ENCODE measurements at places on chromosomes 6 and 20.
A peak's percentile ranks its signal among the peaks of the same experiment; 100 is the strongest.

DNA sequence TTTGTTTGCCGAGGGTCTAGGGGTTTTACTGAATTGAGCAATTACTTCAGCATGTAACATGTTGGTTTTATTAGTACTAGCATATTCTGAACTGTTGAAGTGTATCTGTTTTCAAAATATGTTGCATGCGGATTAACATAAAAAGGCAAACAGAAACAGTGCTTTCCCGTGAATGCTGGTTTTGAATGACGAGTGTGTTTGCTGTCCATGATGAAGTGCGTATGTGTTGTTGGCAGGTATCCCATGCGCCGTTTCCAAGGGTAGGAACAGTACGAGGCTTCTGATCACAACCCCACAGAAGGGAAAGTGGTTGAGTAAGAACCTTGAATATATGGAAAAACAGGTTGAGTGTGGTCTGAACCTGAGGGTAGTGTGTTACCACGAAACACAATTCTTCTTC, 232.9 kb downstream of the SAMD5 start:
- DNase-seq: no peak

GRCh38 chr20:23446505-23446904, 6.2 kb downstream of the CST11 start:
- DNase-seq: peak; percentile 29

DNA sequence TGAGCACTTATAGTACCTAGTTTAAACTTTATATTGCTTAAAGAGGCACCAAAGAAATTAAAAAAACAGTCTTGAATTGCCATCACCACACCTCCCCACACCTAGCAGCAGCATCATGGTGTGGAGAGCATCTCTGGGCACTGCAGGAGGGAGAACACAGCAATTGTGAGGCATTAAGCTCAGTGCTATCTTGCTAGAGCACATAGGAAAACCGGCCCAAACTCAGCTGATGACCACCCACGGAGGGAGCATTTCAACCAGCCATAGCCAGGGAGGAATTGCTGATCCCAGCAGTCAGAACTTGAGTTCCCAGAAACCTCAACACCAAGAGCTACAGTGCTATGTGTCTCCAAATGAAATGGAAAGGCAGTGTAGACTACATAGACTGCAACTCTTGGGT, 19.5 kb upstream of the DEFB113 start:
- DNase-seq: no peak

DNA sequence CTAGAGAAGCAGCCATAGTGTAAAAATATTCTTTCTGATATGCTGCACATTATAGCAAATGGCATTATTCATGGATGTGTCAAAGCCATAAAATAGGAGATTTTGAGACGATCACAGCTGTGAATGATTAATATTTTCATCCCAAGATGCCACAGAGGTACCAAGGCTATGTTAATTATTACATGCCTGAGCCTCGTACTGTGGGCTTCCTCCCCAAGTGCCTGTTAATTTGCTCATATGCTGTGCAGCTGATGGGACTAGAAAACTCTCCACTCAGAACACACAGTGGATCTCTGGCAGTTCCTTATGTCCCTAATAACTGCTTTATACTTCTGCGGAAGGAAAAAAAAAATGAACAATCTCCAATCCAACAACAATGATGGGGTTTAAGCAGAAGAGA, 184.9 kb upstream of the TSHZ2 start:
- no peak for DNase-seq

DNA sequence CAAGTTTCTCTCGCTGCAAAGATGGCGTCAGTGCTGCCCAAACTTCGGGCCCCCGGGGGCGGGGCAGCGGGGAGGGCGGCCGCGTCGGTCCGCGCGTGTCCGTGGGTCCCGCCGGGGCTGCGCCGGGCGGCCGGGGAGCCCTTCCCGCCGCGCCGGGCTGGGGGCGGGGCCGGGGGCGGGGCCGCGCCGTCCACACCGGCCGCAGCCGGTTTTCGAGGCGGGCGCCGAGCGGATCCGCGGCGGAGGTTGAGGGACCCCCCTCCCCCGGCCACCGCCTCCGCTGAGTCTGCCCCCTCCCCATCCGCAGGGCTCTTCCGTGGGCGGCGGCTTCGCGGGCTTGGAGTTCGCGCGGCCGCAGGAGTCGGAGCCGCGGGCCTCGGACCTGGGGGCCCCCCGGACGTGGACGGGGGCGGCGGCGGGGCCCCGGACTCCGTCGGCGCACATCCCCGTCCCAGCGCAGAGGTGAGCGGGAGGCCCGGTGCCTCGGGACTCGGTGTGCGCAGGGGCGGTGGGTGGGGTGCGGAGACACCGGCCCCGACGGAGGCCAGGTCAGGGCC, 572 bp downstream of the SLC2A4RG start:
- peak; percentile 45 for DNase-seq

- no peak for DNase-seq
Observed at GRCh38 chr20:8971669-8972316, 97.1 kb upstream of the PLCB4 start.

GRCh38 chr6:38407192-38407591, 232.5 kb downstream of the BTBD9 start:
- no peak for DNase-seq

DNA sequence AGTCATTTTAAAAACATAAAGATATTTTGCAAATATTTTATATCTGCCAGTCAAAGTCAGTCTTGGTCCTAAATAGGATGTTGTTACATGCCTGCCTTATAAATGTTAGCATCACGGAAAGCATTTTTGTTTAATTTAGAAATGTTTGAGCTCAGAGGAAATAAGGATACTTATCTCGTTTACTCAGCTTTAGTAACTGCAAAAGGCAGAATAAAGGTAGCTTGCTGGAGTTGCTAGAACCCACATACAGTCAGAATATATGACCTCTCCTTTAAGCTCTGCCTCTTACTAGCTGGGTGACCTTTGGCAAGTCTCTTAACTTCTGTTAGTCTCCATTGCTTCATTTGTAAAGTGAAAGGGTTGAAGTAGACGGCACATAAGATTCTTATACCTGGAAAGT, 867.3 kb downstream of the KIF16B start:
- DNase-seq: no peak

DNA sequence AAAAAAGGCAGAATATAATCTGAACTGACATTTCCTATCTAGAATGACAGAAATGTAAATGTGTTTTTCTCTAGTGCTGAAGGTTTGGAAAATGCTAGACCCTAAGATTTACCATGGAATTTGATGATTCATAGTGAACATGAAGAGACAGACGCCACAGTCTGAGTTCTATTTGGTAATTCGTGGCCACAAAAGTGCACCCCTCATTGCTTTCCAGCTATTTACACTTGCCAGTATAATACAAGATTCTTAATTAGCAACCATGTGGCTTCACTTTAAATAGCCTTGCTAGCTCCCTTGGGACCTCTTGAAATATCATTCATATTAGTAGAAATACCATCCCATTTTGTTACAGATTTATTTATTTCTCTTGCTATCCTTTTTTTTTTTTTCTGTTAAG, 636.8 kb downstream of the PRKN start:
- no peak for DNase-seq

All from GDM1 (cell line).